Endothelial cell of umbilical vein (primary cell): ENCODE measurements at places on chromosomes 4 and X. TPM values are rescaled to one million over a fixed set of nuclear protein-coding genes. Genes with fewer than 3 reads are reported as not detected.

- DNase-seq, result no peak
- H3K36me3 ChIP-seq, result no peaks in the 10 kb centered on the region
- H3K27me3 ChIP-seq, result no peaks in the 10 kb centered on the region
- no peak overlapping the region for H3K27ac ChIP-seq
- H3K4me3 ChIP-seq, result no peak overlapping the region
Observed at GRCh38 chrX:43003204-43003565, 225.2 kb upstream of the PPP1R2C start.

DNA sequence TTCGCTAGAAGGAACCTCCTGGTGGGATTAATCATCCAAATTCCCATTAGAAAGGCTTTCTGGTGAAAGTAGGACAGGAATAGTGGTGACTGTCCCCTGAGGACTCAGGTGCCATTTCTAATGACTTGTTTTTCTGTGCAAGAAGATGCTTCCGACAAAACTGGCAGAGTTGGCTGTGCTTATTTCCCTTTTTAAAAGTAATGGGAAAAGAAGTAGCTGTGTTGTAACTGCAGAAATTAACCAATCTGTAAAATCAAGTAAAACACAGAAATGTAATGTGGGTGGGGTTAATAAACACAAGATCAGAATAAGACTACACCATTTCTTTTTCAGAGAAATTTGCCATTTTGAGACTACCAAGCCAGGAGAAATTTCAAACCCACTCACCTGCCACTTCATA is 55.0 kb upstream of the FAM9B start:
- no peaks in the 10 kb centered on the region for H3K36me3 ChIP-seq
- no peaks in the 10 kb centered on the region for H3K4me1 ChIP-seq
- DNase-seq, result no peak

GRCh38 chrX:138298268-138298667 is 413.2 kb downstream of the FGF13 start:
- no peaks in the 10 kb centered on the region for H3K36me3 ChIP-seq
- H3K27me3 ChIP-seq, result no peaks in the 10 kb centered on the region
- no peak for DNase-seq
- H3K4me1 ChIP-seq, result no peaks in the 10 kb centered on the region

GRCh38 chr4:86791126-86791525 is 58.1 kb downstream of the SLC10A6 start:
- no peak overlapping the region for H3K4me3 ChIP-seq
- DNase-seq, result no peak
- no peaks in the 10 kb centered on the region for H3K4me1 ChIP-seq
- no peaks in the 10 kb centered on the region for H3K27me3 ChIP-seq
- no peaks in the 10 kb centered on the region for H3K36me3 ChIP-seq

ARHGEF6 gene
- total RNA-seq, result 5.5 and 6.4 TPM in 2 replicates

TCEAL7 gene
- total RNA-seq, result 8.2 and 10.5 TPM in 2 replicates

NRK gene
- total RNA-seq, result 3.1 and 8.0 TPM in 2 replicates
